GM10248 (cell line): ENCODE measurements at places on chromosomes 12 and 14.

- no peak for DNase-seq
Measured at GRCh38 chr12:107545737-107546353, 139.8 kb upstream of the PWP1 start.

DNA sequence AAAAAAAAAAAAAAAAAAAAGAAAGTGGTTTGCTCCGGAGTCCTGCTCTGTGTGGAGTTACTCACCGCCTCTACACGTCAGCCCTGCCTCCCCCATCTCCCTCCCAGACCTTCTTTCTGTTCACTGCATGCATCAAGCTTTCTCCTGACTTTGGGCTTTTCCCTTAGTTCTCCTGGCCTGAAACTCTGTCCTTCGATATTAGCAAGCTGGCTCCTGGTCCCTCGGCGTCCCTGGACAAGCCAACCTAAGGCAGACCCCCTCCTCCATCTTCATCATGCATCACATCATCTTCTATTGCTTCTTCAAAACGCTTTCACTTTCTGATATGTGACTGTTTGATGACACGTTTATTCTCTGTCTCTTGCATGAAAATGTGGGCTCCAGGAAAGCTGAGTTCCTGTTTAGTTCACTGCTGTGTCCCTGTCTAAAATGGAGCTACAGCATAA lies 40.6 kb downstream of the SLC15A4 start:
- DNase-seq = peak; percentile 62

- DNase-seq = no peak
Measured at GRCh38 chr12:124920353-124920935, 6.0 kb upstream of the UBC start.

DNA sequence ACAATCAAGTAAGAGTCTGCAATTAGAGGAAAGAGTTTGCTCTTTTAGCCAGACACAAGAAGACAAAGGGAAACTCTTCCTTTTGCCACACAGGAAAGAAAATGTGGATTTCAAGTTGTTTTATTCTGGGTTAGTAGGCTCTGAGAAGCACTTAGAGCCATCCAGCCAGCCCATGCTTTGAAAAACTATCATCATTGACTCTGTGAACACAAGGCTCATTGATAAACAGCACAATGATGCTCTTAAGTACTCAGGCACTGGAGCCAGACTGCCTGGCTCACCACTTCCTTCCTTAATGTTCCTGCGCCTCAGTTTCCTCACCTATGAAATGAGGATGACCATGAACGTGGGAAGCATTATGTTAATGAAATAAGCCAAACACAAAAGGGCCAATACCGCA lies 150.2 kb upstream of the EEA1 start:
- no peak for DNase-seq

DNA sequence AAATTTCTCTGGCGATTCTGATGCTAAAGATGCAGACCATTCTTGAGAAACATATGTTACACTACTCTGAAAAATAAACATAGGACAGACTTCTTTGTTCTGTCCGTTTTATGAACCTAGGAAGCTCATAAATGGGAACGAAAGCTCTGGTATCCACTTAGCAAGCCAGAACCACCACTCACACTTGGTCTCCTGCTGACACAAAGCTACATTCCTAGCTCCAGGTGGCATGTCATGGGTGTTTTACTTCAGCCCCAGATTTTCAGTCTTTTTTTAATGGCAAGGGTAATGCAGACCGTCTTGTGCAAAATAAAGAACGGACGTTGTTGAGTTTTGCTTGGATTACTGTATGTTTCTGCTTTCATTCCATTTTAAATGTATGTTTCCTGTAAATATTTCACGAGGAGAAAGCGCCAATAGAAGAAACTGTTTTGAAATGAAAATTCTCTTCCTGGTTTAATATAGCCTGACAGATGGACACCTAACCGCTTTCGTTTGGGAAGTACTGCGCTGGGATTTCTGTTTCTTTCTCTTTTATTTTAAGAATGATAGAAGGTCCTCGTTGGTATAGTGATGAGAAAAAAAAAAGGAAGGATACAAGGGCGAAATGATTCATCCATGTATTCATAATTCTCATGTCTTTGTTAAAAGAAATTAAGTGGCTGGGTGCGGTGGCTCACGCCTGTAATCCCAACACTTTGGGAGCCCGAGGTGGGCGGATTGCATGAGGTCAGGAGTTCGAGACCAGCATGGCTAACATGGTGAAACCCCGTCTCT lies 871 bp upstream of the COQ5 start:
- no peak for DNase-seq

DNA sequence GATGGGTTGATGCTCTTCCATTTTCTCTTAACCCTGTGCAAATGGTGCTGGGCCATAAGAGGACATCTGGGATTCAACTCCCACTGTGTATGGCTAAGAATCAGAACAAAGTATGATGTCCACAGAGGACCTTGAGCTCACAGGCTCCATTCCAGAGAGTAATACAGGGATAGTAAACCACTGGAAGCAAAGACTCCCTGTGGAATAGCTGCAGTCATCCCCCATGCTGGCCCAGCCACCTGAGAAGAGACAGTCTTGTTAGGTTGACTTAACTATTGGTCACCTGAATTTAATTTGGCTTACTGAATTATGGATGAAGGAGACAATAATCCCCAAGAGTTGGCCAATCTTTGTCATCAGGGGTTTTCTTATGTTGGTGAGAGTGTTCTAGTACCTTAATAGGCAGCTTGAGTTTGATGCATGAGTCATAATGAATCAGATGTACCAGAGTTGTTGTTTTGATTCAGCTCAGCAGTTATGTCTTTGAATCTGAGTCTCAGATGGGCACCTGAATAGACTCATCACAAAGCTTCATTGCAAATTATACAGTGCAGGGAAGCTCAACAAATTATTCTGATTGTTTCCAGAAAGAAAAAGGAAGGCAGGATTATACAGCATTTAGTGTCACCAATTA lies 122.7 kb downstream of the SSPN start:
- no peak for DNase-seq

- DNase-seq = no peak
Measured at GRCh38 chr14:81831128-81831820, 297.6 kb upstream of the SEL1L start.

DNA sequence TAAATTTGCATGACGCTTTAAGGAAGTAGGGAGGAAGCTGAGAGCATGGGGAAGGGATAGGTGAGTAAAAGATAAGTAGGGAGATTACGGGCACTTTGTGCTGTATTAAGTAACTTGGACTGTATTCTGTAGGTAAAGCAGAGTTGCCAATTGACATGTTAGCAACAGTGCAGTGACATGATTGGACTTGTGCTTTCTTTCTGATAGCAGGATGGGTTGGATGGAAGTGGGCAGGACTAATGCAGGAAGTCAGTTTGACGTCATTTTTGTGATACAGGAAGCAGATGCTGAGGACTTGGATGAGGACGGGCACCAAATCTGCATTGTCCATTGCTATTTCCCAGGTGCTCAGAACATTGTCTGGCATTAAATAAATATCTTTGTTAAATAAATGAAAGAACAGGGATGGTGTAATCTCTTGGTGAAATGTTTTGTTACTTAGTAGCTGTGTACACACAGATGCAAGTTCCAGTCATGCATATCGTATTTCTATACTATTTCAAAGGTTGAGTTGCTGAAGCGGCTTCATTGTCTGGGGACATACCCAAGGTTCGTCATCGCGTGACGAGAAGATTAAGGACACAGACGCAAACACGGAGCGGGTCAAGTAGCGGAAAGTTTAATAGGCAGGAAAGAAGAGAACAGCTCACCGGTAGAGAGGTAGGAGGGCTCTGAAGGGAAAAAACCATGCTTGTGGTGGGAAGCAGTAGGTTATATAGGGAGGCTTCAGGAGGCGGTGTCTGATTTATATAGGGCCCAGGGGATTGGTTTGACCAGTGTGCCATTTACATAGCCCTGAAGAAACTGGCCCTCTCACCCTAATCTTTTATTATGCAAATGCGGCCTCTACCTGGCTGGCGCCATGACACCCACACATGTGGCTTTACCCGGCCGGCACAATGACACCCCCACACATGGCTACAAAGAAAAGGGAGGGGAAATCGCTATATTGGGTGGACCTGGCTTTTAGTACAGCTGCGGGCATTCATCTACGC lies 30.7 kb downstream of the GUCY2C start:
- no peak for DNase-seq

GRCh38 chr14:88786715-88787114 lies 6.0 kb downstream of the EML5 start:
- no peak for DNase-seq

DNA sequence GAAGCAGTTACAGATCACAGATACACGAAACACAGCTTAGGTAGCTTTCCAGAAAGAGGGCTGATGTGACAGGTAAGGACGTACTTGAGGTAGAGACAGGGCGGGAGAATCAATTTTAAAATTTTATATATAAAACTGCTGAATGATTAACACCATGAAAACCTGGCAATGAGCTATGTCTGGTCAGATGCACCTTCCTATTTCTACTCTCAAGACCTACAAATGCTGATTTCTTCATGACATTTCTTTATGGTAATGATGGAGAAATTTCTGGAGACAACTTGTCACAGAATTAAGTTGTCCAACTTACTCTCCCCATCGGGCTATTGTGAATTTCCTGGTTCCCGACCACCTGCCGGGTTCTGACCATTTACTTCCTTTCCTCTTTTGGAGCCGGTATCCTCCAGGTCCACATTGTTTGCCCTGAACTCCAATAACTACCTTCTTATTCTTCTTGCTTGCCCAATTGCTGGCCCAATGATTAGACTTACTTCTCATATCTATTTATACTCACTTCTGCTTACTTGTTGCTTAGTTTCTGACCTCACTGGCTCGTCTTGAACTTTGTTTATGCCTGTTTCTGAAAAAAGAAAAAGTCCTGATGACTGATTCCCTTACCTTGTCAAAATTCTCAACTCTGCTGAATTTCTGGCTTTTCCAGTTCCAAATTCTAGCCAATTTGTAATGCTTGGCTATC lies 12.8 kb upstream of the ATP2B1 start:
- peak; percentile 67 for DNase-seq

DNA sequence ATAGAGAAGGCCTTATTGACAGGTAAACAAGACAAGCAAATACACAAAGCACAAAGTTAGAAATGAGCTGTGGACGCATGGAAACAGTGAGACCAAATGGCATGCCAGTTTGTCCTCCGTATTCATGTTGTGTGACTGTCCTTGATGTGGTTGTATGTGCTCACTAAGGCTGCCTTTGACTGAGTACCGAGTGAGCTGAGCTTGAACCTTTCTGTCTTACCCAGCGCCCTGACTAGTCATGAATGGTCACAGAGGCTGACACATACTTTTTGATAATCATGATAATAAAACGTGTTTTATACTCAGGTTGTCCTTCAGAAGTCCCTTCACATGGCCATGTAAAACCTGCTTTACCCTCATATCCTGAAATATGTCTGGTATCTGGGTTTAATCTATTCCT lies 553 bp upstream of the CATSPERB start:
- DNase-seq = no peak

DNA sequence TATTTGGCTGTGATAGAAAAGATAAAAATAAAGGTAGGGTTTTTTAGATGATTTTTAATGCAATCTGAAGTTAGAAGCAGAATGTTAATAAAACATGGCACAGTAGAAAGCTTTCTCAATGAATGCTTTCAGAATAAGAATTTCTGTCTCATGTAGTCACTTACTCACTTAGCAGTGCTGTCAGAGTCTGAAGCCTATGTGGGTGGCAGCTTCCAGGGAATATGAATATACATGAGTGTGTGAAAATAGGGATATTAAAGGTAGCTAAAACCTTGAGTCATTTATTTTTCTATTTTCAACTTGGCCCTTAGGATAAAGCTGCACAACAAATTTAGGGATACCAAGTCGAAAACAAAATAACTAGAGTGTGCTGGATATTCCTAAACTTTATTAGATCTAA lies 427.9 kb downstream of the AEBP2 start:
- no peak for DNase-seq

- no peak for DNase-seq
Measured at GRCh38 chr14:52155651-52156213, 86.9 kb upstream of the NID2 start.

GRCh38 chr12:130339951-130340350 lies 2.3 kb downstream of the PIWIL1 start:
- DNase-seq = no peak

DNA sequence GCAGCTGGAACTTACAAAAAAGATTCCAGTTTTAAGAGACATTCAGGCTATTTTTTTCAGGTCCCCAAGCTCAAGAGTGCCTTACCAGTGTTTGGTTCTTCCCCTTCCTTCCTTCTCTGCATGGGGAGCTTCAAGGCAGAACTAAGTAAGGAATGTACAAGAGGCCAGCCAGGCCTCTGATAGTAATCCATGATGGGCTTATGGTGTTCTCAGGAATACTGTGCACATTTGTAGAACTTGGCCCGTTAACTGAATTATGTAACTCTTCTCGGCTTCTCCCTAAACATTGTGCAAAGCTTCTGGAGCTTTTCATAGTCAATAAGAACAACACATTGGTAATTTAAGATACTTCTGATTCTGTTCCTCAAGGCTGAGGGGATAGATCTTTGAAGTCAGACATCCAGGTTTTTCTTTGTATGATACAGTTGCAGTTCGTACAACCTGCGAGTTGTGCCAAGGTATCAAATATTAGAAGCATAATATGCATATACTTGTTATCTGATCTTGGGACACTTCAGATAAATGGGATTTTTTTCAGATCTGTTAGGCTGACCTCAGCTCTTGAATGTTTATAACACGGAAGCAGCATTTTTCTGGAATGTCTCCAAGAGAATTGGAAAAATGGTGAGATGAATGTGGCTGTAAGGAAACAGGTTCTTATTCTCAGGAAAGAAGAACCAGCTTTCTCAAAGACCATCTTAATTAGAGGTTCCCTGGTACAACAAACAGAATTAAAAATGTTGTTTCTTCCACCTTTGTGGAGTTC lies 148.6 kb downstream of the ANO4 start:
- DNase-seq = no peak

DNA sequence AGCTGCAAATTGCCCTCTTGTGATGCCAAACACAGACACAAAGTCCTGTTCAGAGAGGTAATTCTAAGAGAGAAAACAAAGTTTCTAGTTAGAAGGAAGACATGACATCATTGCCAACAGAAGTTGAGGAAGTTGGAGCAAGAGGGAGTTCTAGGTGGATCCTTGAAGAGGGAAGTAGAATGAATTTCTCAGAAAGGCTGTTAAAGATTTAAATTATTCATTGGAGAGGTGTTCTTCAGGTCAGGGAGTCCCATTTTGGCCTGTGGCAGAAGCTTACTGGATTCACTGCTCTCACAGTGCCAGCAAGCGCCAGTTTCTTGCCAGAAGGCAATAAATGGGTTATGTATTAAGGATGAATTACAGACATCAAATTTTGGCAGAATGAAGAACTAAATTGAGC lies 15.3 kb downstream of the TSFM start:
- no peak for DNase-seq

DNA sequence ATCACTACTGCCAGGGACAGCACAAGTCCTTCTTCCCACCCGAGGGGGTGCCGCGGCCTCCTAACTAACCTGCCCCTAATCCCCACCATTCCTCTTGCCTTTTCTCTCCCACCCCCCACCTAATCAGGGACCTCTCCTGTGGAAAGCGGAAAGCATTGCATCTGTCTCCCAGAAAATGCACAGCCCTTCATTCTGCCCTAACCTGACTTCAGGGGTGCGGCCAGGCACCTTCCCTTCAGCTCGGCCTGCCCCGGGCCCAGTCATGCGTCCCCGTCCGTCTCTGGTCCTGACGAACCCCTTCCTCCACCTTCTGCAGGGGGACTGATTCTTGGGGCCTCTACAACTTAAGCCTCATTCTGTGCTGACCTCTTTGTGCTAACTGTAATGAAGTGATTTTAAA lies 43.9 kb upstream of the TRAF3 start:
- no peak for DNase-seq

- no peak for DNase-seq
Measured at GRCh38 chr12:121263206-121263935, 33.1 kb downstream of the CAMKK2 start.
